ENCODE measurements at places on chromosomes 6 and 20.

DNA sequence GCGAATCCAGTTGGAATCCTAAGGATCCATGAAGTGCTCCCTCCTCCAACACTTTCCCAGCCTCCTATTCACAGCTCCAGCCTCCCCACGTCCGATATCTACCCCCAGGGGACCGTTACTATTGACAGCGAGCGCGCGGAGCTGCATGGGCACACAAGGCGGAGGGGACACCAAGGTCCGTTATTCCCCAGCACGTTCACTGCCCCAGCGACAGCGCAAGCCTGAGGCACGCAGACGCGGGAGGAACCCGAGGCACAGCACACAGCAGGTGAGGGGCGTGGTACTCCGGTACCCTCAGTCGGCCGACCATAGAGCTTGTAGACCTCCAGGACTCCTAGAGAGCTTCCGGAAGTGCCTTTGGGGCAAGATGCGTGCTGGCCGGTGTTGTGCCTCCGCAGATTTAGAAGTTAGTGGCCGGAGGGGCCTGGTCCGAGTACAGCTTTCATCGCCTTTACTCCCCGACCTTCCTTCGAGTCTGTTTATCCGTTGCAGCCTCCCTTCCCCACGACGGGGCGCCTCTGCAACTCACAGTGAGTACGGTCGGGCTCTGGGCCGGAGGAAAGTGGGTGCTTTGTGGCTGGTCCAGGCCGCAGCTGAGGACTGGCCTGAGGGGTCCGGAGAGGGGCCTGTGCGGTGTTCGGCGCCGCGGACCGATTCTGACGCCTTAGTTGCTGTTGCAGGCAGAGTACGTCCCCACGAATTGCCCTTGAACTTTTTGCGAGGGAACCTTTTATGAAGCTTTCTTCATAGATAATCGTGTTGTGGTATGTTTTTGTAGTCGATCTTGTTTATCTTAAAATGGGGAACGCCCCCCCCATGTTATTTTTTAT is at the start of gene ZKSCAN8:
TSS of gene ZKSCAN8 (plus strand) at position 384 of the 830 bp plus-strand sequence. CDS start 6,525 bp downstream, outside the sequence.
- DNase-seq, result peak; percentile 86

DNA sequence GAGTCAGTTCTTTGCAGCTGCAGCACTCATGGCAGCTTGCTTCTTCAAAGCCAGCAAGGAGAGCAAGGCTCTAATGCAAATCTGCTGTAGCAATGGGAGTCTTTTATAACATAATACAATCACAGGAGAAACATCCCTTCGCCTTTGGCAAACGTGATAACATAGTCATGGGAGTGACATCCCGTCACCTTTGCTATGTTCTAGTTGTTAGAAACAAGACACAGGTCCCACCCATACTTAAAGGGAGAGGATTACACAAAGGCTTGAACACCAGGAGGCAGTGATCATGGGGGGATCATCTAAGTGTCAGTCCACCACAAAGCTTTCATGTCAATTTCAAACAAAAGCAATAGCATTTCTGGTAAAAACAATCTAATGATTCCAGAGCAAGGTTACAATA is 40.1 kb upstream of the PHACTR2 start:
- DNase-seq, result no peak

- no peak for DNase-seq
These were observed 63.7 kb downstream of the PSMG4 start for GRCh38 chr6:3322366-3322890.

- no peak for DNase-seq
These were observed 177.8 kb upstream of the ARID1B start for GRCh38 chr6:156599366-156599765.

DNA sequence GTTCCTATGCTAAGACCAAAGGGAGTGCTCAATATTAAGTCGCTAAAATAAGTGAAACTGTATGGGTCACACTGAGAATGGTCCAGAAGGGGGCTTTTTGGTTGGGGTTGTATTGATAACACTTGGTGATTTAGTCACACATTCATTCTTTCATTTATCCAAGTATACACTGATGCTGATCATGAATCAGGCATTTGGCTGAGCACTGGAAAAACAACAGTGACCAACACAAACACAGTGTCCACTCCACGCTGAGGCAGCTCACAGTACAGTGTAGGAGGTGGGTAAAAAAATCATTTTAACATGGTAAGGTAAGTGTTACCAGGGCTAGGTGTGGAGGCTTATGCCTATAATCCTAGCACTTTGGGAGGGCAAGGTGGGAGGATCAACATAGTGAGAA is 9.2 kb upstream of the FAM83C start:
- DNase-seq, result no peak

- no peak for DNase-seq
These were observed 13.2 kb downstream of the DSP start for GRCh38 chr6:7554533-7555275.

DNA sequence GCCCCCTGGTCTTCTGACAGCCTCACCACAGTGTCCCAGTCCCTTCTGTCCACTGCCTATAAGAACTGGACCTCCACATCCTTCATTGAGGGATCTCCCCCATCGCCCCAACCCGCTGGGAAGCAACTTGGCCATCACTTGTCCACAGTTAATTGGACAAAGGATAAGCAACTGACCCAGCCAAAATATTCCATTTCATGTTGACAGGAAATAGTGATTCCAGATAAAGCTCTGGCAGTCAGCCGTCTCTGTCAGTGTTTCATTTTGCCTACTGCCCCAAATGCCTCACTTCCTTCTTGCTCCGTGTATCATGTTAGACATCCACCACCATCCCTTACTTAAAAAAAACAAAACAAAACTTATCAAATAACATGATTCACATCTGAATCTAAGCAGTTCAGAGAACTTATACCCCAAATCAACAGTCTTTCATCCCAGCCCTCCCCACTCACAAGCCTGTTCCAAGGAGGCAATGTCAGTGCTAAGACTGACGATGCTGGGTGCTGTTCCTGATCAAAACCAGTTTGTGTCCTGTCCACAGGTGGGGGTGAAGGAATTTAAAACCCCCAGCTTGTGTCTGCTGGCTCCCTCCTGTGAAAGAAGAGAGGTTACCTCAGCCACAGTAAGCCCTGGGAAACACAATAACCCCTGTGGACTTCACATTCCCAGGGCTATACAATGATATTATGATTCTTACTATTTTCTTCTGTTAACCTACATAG is 162.5 kb downstream of the WDR27 start:
- DNase-seq, result no peak

- DNase-seq, result no peak
These were observed 142.1 kb downstream of the MYB start for GRCh38 chr6:135323202-135323668.

DNA sequence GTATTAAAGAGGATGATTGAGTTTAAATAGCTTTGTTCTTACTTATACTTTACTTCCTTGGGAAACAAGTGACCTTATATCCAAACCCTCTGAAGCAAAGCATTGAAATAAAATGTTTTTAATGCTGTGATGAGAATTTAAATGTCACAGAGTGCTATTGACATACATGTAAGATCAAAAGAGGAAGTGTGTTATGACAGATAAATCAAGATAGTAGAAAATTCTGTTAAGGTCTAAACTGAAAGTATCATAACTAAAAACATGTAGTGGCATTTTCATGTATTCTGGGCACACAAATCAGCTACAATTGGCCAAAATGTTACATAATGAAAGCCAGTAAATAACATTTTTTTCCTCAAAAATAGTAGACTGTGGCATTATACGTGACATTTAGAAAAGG is 318.0 kb downstream of the GRIK2 start:
- no peak for DNase-seq

GRCh38 chr6:20117474-20117873 is 94.8 kb downstream of the MBOAT1 start:
- DNase-seq, result no peak

GRCh38 chr6:41558033-41558807 is 12.0 kb downstream of the FOXP4 start:
- no peak for DNase-seq

- DNase-seq, result peak; percentile 51
These were observed 44.6 kb upstream of the PXDC1 start for GRCh38 chr6:3795836-3796718.

DNA sequence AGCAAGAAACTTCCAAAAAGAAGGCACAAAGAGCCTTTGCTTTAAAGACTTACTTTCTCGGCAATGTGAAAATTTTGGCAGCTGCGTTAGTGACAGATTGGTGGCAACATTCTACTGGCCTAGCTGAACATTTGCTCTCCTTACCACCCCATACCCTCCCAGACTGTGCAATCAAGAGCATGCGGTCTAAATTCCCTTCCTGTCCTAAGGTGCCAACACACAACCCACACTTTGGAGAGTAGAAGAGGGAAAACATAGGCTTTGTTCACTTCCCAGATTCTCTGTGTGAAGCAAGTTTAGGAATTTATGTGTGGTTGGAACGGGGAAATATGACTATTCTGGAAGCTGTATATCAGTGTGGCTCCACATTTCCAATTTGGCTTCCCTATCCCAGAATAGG is 29.8 kb upstream of the NEDD9 start:
- DNase-seq, result no peak

DNA sequence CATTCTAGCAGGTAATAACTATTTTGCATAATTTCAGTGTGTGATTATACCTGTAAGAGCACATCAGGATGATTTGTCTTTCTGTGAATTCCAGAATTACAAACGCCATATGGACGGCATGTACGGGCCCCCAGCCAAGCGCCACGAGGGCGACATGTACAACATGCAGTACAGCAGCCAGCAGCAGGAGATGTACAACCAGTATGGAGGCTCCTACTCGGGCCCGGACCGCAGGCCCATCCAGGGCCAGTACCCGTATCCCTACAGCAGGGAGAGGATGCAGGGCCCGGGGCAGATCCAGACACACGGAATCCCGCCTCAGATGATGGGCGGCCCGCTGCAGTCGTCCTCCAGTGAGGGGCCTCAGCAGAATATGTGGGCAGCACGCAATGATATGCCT is 122.7 kb downstream of the TMEM242 start:
- DNase-seq, result no peak

- no peak for DNase-seq
These were observed 17.6 kb downstream of the ARID1B start for GRCh38 chr6:156794546-156795354.

GRCh38 chr6:46393940-46394337 is 97.3 kb downstream of the RCAN2 start:
- DNase-seq, result no peak

DNA sequence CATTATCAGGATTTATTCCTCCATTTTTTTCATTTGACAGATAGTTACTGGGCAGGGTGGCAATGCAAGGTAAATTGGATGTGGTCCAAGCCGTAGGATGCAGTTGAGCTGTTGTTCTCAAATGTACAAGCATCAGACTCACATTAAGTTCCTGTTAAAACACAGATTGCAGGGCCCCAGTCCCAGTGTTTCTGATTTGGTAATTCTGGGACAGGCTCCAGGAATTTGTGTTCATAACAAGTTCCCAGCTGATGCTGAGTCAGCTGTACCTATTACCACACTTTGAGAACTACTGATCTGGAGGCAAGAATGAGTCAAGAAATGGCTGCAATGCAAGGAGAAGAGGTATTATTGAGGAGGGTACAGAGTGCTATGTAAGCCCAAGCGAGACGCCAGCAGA is 11.7 kb downstream of the TMEM244 start:
- no peak for DNase-seq

DNA sequence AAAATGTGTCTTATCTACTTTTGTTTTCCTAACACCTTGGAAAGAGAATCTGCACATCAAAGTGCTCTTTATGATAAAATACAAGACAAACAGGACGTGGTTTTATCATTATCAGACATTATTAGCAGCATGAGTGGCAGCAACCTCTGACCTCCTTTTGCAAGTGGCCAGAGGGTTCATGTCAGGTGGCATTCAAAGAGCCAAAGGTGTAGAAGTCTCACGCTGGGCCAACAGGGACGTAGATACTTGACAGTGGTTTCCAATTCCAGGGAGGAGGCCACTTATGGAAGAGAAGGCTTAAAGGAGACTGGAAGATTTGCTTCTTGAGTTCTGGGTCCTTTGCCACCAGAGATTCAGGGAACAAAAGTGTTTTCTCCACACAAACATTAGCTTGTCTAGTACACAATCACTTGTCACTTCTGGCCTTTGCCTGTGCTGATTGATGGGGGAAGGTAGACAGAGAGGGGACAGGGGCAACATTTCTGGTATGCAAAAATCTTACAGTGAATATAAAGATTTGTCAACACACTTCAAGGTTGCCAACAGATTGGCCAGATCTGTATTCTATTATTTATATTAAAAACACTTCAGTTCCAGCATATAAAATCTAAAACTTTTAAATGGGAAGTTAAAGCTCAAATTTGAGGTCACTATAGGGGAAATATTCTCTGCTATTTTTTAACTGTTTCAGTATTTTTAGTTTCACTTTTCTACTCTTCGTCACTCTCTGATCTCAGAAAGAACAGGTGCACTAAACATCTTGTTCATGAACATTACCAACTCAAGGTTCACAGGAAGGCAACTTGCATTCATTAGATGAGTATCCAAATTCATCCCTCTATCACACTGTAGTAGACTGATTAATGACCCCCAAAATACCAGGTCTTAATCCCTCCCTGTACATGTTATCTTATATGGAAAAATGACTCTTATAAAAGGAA is 52.1 kb upstream of the FBXO30 start:
- no peak for DNase-seq

DNA sequence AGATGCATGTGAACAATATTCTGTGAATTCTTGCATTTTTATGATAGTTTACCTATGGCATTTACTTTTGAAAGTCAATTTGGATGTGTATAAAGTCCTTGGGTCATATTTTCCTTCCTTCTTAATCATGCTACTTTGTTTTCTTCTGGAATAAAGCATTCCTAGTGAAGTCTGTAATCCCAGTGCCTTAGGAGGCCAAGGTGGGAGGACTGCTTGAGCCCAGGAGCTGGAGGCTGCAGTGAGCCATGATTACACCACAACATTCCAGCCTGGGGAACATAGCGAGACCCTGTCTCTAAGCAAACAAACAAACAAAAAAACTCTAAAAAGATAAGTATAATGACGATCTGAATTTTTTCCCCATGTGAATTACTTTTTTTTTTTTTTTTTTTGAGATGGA is 69.7 kb upstream of the SYNCRIP start:
- DNase-seq, result no peak

- DNase-seq, result no peak
These were observed 114.2 kb upstream of the SSTR4 start for GRCh38 chr20:22920898-22921297.
